Neural crest cell (in vitro differentiated cells): ENCODE measurements at places on chromosomes 5 and 9.

DNA sequence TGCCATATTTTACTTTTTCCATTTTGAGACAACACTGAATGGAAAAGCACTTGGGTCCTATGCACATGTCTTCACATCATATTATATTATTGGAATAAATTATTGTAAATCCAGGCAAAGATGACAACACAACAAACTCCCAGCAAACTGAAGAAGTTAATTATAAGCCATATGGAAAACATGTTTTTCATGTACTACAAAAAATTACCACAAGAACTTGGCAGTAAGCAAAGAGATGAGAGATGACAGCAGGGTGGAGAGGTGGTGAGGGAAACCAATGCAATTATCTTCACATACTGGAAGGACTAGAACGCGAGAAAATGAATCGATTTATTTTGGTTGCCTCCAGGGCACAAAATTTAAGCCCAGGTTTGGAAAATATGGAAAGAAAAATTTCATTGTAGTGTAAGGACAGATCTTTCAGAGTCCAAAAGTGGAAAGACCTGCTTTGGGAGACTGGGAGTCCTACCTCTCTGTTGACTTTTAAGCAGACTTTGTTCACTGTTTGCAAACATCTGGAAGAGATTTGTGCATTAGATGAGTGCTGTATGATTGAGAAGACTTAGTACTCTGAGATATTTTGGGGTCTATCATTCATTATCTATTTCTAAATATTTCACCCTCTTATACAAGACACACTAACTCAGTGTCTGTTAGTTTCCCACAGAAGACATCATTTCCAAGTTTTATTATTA, 138.0 kb downstream of the TMEM232 start:
- DNase-seq = no peak
- no peaks in the 10 kb centered on the region for H3K27me3 ChIP-seq
- H3K4me1 ChIP-seq = no peaks in the 10 kb centered on the region
- H3K36me3 ChIP-seq = no peaks in the 10 kb centered on the region

- no peaks in the 10 kb centered on the region for H3K27me3 ChIP-seq
- no peak for DNase-seq
- H3K4me1 ChIP-seq = no peaks in the 10 kb centered on the region
- no peak overlapping the region for H3K27ac ChIP-seq
- H3K4me3 ChIP-seq = no peak overlapping the region
Measured at GRCh38 chr5:102628441-102629175, 126.5 kb upstream of the PAM start.

GRCh38 chr9:36912620-36913019, 121.4 kb downstream of the PAX5 start:
- no peak overlapping the region for H3K27ac ChIP-seq
- no peak overlapping the region for H3K4me3 ChIP-seq
- DNase-seq = no peak

- H3K4me1 ChIP-seq = peaks cover 24% of the 10 kb centered on the region
- peak overlapping the region; percentile 94 for H3K27ac ChIP-seq
- peaks cover 14% of the 10 kb centered on the region for H3K27me3 ChIP-seq
- peaks cover 8% of the 10 kb centered on the region for H3K36me3 ChIP-seq
- no peak for DNase-seq
- H3K4me3 ChIP-seq = peak overlapping the region; percentile 50
Measured at GRCh38 chr5:76808141-76808691, 10.6 kb upstream of the F2RL1 start.

DNA sequence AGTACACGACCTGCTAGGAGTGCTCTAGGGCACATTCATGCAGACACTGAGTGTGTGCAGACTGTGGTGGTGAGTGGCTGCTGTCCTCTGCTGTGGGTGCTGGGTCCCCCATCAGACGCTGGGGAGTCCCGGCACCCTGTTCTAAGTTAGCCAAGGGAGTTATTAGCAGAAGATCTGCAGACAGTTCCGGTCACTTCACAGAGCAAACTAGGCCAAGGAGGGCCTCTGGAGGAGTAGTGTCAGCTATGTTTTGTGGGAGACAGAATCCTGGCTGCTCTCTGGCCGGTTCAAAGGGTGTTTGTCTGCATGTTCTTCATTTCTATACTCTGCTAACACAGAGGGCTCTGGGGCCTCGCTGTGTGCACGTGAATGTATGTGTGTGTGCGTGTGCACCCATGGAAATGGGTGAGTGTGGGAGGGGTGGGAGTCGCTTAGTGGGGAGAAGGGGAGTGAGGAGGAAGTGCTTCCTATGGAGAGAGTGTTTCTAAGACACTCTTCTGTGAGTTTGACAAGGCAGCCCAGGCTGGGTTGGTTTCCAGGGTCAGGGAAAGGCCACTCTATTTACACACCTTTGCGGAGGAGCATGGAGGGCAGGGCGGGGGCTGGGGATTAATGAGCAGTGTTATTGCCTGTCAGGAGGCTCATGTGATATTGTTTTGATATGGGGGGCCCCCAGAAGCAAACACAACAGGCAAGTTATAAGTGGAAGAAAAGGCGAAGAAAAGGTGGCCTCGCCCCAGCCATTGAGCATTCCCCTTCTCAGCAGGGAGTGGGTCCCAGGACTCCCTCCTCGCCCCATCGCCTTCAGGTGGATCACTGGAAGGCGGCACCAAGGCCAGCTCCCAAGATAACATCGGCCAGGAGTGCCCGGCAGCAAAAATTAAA, 68.9 kb downstream of the MACROH2A1 start:
- no peaks in the 10 kb centered on the region for H3K36me3 ChIP-seq
- H3K27me3 ChIP-seq = no peaks in the 10 kb centered on the region
- H3K4me3 ChIP-seq = no peak overlapping the region
- peaks cover 4% of the 10 kb centered on the region for H3K4me1 ChIP-seq

DNA sequence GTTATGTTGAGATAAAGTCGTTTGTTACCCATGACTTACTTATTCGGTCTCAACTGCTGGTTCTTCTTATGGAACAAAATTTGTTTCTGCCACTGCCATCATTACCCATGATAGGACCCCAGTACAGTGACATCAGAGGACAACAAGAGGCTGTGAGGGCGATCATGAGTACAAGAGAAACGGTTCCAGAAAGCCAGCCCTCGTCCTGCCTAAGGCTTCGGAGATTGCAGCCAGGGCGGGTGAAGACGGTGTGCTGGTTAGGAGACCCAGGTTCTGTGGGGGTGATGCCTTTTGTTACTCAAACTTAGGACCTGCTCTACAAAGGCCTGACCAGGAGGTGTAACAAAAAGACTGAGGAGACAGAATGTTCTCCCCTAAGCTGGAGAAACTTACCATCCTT, 10.9 kb downstream of the FYB1 start:
- no peak overlapping the region for H3K27ac ChIP-seq
- H3K36me3 ChIP-seq = no peaks in the 10 kb centered on the region
- no peak for DNase-seq
- no peaks in the 10 kb centered on the region for H3K4me1 ChIP-seq

DNA sequence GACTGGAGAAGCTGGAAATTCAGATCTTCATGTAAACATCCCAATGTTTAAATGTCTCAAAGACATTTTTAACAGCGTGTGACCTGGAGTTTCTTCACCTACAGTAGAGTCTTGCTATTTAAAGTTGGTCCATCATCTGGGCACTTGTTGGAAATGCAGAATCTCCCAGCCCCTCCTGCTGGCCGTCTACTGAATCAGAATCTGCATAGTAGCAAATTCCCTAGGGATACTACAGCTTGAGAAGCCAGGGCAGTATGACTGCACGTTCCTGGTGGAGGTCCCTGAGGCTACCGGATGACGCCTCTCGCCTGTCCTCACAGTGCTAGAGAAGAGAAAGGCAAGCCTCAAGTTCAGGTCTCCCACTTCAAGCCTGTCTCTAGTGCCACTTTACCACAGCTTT, 15.7 kb downstream of the SAP30L start:
- H3K4me3 ChIP-seq = no peak overlapping the region
- peaks cover 2% of the 10 kb centered on the region for H3K36me3 ChIP-seq
- DNase-seq = no peak
- peaks cover 12% of the 10 kb centered on the region for H3K27me3 ChIP-seq
- H3K4me1 ChIP-seq = no peaks in the 10 kb centered on the region
- no peak overlapping the region for H3K27ac ChIP-seq

DNA sequence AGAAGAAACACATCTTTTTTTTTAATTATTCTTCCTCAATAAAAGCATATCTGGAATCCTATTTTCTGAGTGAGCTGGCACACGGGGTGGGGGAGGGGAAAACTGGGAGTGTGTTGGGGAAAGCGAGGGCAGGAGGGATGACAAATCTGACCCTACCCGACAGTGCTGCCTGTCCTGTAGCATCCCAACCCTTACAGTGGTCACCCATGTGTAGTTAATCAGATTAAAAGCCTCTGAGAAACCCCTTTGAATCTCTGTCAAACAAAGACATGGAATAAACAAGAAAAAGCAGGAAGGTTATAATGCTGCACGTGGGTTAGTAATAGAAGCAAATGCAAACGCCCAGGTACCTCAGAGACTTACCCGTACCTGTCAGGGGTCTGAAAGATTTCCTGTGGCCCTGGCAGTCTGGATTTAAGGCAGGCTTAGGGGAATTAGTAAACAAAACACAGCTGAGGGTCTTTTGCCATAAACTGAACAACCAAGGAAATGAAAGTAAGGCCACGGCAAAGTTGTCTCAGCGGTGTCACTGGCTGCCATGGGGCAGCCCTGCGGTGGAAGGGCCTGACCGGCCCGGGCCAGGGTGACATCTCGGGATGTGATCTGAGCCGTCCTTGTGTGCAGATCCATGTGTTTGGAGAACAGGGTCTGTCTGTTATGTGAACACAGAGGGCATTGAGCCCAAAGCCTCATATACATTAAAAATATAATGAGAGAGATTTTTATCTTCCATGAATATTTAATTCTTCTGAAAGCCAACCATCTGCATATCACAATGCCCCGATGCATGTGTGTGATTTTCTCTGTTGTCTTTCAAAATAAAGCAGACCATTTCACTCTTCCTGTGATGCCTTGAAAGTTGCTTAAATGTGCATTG, 308.2 kb downstream of the ZNF608 start:
- H3K4me1 ChIP-seq = peaks cover 50% of the 10 kb centered on the region
- peak overlapping the region; percentile 74 for H3K27ac ChIP-seq
- H3K27me3 ChIP-seq = no peaks in the 10 kb centered on the region
- no peak for DNase-seq

DNA sequence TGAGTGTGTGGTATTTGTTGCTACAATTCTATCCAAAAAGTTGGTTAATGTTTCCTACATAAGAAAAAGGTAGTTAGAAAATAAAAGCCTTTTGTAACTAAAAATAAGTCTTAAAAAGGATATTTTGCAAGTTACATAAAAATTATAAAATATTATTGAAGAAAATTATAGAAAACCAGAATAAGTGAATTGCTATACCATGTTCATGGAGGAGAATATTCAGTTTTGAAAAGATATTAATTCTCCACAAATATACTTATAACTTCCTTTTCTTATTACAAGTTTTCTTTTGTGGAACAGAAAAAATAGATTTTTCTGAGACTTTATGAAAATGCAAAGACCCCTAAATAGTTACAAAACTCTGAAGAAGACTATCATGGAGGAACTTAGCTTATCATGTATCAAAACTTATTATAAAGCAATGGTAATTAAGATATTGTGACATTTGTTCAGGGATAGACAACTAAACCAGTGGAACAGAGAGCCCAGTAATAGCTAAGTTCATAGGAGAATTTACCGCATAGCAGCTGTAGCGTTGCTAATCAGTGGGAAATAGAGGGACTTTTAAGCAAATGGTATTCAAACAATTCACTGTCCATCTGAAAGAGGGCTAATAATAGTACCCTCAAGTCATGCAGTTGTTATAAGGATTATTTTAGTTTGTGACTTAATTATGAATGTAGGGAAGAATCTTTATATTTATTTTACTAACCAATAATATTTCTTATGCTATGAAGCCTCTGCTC, 515.2 kb upstream of the ZNF608 start:
- no peaks in the 10 kb centered on the region for H3K27me3 ChIP-seq
- DNase-seq = no peak
- peaks cover 9% of the 10 kb centered on the region for H3K36me3 ChIP-seq
- H3K4me1 ChIP-seq = peaks cover 41% of the 10 kb centered on the region
- H3K27ac ChIP-seq = no peak overlapping the region

DNA sequence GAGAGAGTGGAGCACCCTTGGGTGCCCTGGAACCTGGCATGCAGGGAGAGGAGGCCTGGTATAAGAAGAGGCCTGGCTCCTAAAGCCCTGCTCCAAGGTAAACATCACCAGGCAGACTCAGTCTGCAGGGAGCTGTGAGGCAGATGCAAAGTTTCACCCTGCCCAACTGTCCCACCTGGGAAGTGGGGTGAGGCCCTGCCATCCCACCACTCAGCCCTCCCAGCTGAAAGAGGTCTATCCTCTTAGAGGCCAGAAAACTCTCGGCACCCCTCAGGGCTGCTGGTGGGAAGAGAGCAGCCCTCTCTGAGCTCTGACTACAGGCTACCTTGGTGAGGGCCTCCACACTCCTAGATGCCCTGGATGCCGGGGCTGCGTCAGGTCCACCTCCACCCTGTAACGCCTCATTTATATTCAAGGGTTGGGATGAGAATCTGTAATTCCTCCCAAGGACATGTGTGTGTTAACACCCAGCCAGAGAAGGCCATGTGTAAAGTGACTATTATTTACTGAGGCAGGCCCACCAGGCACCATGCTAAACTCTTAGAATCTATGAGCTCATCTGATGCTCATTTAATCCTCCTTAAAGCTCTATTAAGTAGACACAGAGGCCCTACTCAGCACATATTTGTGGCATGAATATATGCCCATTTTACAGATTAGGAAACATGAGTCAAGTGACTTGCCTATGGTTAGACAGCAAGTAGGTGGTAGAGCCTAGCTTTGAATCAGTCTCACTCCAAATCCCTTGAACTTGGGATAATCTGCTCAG, 205.9 kb downstream of the FSTL4 start:
- peaks cover 27% of the 10 kb centered on the region for H3K4me1 ChIP-seq
- H3K27me3 ChIP-seq = no peaks in the 10 kb centered on the region
- H3K4me3 ChIP-seq = no peak overlapping the region
- no peak for DNase-seq
- no peaks in the 10 kb centered on the region for H3K36me3 ChIP-seq

DNA sequence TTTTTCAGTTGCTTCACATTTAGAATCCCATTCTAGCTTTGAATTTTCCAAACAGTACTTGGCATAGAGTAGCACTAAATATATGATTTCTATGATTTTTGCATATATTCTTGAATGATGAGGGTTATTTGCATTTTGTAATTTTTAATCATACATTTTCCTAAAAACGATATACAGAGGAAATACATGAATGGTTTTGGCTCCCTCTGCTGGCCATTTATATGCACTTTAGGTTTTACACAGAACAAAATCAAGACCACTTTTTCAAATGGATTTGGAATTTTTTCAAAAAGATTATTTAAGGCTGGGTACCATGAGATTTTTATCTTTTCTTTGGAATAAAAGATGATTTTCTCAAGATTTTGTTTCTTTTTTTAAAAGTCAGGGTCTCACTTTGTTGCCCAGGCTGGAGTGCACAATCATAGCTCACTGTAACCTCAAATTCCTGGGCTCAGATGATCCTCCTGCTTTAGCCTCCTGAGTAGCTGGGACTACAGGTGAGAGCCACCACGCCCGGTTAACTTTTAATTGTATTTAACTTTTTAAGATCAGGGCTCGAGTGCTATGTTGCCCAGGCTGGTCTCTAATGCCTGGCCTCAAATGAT, 16.7 kb upstream of the COMMD10 start:
- peaks cover 3% of the 10 kb centered on the region for H3K4me1 ChIP-seq
- no peaks in the 10 kb centered on the region for H3K36me3 ChIP-seq
- H3K27me3 ChIP-seq = no peaks in the 10 kb centered on the region

GRCh38 chr9:79857188-79857587, 285.4 kb downstream of the TLE4 start:
- no peak for DNase-seq
- H3K4me3 ChIP-seq = no peak overlapping the region
